ENCODE measurements at places on chromosomes 2 and 18.

- peak; percentile 28 for DNase-seq
These were observed 53.2 kb upstream of the UBE2E3 start for GRCh38 chr2:180927030-180927686.

DNA sequence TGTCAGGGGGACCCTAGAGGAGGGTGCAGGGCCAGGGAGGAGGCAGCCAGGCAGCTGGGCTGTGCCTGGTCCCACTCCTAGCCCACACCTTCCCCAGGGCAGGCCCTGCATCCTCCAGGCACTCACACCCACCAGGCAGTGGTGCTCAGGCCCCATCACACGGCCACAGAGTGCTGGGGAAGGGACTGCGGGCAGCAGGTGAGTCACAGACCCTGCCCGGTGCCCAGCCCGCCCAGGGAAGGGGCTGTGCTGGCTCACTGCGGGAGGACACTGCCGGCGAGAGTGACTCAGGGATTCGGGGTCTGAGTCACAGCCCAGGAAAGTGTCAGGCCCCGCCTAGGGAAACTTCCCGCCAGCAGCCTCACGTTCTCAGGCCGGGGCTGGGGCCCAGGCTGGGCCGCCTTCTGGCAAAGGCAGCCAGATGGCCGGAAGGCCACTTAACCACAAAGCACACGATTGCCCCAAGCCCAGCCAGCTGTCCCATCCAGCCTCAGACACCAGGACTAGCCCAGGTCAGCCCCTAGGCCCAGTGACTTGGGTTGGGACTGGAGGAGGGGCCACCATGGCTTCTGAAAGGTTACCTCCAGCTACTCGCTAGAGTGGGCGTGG lies 42.2 kb downstream of the BIN1 start:
- peak; percentile 98 for DNase-seq

DNA sequence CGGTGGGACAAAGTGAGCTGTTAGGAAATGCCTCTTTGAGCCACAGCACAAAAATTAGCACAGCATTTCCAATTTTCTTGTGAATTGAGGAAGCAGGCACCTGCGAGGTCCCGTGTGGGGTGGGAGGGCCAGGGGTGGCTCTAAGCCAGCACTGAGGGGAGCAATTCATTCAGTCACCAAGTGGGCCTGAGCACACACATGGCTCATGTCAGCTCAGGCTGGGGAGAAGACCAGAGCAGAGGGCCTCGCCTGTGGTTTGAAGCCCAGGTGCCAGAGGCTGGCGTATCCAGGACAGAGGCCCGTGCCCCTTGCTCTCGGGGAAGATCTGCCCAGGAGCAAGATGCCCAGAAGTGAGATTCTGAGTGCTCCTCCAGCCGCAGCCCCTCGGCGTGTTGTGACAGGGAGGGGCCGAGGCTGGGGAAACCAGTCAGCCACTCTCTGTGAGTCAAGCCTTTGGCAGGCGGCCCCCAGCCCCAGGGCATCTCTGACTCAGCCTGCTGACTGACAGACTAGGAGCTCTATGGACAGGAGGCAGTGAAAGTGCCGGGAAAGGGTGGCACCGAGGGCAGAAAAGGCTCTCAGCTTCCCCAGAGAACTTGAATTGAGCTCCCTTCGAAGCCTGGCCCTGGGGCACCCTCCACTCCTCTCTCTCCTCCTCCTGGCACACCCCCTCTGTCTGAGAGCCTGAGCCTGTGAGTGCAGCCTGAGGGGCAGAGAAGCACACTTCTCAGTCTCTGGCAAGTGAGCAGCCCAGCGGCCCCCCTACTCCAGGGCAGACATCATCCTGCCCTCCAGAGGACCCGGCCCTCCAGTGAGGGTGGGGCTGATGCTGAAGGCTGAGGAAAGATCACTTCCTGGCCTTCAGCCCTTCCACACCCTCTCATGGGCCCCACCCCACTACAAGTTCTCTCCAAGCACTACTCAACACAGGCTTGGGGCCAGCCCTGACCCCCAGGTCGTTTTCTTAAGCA lies 32.3 kb downstream of the CYP26B1 start:
- peak; percentile 87 for DNase-seq

- DNase-seq = peak; percentile 22
These were observed 227.9 kb downstream of the GBX2 start for GRCh38 chr2:235940330-235940729.

- DNase-seq = no peak
These were observed 38.5 kb downstream of the PSMG2 start for GRCh38 chr18:12741351-12741750.

DNA sequence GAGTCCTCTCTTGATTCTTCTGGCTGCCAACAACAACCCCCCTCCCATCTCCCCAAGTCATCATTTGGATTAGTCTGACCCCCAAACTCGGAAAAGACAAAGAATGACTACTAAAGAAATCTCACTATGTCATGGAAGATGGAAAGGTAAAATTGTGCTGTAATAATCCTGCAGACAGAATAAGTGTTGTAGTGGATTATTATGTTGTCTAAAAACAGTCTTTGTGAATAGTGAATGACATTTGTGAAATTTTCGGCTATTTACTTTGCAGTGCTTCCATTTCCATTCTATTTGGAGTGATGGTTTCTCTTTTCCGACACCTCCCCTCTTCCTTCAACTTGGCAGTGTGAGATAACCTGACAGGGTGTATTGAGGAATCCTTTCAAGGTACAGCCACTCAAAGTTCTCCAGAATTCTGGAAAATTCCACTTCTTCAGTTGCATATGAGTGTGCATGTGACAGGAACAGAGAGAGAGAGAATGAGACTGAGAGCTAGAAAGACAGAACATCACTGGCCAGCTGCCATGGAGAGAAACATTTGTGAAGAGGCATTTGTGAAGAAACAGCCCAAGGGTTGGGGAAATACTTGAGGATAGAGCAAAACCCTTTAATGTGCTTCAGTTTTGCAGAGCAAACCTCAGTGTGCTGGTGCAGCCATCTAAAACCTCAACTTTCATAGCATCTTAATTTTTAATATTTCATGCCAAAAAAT lies 141.9 kb upstream of the DLX2 start:
- no peak for DNase-seq

GRCh38 chr2:214676421-214677089 lies 132.9 kb downstream of the BARD1 start:
- no peak for DNase-seq

GRCh38 chr2:14743861-14744260 lies 111.3 kb downstream of the LRATD1 start:
- DNase-seq = no peak

GRCh38 chr2:163778045-163778781 lies 42.4 kb upstream of the FIGN start:
- DNase-seq = peak; percentile 96

DNA sequence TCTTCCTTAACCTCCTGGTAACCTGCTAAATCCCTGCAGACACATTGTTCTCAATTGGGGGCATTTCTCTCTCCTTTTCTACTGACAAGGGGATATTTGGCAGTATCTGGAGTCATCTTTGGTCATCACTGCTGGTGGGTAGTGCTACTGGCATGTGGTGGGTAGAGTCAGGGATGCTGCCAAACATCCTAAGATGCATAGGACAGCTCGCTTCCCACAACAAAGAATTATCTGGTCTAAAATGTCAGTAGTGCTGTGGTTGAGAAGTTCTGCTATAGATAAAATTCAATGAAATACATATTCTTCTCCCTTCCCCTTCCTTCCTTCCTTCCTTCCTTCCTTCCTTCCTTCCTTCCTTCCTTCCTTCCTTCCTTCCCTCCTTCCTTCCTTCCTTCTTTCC lies 18.7 kb upstream of the LHCGR start:
- no peak for DNase-seq

GRCh38 chr18:59210299-59210698 lies 9.7 kb upstream of the GRP start:
- DNase-seq = no peak

- no peak for DNase-seq
These were observed 93.7 kb downstream of the KCTD1 start for GRCh38 chr18:26454616-26455015.

GRCh38 chr2:134225841-134226240 lies 28.0 kb upstream of the MGAT5 start:
- no peak for DNase-seq

- peak; percentile 44 for DNase-seq
These were observed 818 bp upstream of the IKZF2 start for GRCh38 chr2:213152065-213152794.

DNA sequence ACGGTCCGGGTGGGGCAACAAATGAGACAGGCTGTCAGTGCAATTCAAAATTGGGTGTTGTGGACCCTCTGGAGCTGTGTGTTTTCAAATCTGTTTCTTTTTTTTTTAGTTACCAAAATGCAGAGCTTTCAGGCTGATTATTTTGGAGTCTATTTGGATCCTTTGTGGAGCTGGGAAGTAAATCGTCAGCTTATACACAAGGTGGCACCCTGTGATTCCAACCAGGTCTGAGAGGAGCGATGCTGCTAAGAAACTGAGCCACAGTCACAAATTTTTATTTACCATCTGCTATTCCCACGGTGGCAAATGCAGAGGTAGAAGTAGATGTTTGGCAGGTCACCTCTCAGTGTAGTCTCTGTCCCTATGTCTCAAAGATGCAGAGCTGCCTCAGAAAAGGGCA lies 3.8 kb upstream of the EPC2 start:
- DNase-seq = no peak

DNA sequence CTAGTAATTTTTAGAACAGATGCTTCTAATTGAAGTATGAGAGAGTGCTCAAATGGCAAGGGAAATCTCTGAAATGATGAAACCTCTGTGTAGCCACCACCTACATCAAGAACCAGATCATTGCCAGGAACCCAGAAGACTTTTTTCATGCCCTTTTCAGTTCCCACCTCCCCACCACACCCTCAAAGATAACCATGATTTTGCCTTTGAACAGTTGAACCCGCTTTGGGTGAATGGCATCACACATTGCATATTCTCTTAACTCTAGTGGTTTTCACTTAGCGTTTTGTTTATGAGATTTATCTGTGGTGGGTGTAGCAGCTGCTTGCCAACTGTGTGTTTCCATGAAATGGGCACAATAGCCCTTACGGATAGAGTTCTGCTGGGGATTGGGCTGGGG lies 142.9 kb upstream of the HDAC4 start:
- DNase-seq = no peak

GRCh38 chr2:119233326-119234020 lies 9.8 kb downstream of the STEAP3 start:
- DNase-seq = no peak

- no peak for DNase-seq
These were observed 1.9 kb upstream of the ANKRD39 start for GRCh38 chr2:96859681-96860064.

- no peak for DNase-seq
These were observed 3.1 kb upstream of the MSGN1 start for GRCh38 chr2:17813010-17813741.

DNA sequence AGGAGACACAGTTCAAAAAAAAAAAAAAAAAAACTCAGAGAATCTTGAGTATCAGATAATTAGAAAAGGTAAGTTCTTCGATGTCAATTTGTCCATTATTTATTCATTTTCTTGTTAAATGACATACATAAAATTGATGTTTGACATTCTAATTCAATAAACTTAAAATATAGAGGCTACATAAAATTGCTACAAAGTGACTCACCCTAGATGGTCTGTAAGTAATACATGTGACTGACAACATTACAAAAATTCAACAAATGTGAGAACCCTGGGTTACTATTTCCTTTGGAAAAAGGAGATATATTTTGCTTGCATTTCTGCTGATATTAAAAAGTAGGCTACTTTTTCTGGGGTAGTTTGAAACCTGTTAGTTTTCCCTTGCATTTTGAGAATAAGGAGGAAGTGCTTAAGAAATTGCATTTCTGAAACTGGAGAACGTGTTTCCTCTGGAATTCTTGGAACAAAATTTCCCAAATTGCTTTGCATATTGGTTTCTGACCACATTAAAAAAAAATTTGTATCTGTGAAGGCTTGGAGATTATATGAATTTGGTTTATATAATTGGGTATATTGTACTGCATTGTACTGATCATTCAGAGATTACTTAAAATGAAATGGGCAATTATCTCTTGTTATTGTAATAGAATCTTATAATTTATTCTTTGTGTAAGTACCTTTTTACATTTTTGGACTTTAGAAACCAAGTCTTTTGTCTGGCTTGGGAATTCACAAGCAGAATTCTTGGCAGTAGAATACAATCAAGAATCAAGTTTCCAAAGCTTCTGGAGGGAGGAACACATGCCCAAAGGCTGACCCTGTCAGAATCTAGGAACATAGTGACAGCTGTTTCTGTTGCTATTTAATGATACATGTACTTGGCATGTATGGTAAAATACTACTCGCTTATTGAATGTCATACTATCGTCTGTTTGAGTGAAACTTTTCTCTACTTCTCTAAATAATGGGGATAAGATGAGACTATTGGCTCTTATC lies 106.1 kb downstream of the DSEL start:
- no peak for DNase-seq

- DNase-seq = no peak
These were observed 136.6 kb downstream of the AGPS start for GRCh38 chr2:177529166-177529565.

- DNase-seq = no peak
These were observed 128.4 kb downstream of the GALNT3 start for GRCh38 chr2:165665614-165666013.

DNA sequence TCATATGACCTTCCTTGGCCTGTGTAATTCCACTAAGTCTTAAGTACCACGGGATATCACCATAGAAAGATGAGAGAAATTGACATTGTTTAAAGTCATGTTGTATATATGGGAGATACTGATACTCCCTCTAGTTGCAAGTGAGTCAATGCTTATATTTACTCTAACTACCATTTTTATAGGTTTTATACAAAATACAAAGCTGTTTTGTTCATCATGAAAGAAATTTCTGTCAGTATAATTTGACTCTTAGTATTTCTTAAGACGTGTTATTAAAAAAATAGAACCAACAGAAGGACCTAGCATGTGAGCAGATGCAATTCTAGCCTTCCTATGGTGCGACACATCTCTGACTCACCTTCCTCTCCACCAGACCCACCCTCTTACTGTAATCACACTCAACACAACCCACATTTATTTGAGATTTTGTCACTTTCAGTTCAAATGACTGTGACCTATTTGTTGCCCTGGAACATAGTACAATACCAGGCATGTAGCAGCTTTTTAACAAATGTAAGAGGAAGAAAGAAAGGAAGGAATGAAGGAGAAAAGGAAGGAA lies 453.1 kb downstream of the CMPK2 start:
- DNase-seq = peak; percentile 15

DNA sequence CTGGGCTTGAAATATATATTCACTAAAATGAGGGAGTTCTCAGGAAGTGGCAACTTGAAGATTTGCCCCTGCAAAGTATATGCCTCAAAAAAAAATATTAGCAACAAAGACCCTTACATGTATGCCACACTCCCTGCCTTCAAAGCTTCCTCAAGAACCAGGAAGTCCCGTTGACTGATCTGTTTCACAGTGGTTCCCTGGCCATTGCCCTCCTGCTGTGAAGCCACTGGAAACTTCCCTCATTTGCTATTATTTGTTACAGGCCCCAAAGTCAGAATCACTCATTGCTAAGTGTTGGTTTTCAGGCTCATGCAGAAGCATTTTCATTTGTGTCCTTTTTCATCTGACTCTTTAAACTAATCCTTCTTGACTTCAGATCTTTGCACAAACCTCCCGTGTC lies 421.5 kb downstream of the ZNF521 start:
- DNase-seq = no peak

GRCh38 chr2:46329340-46329739 lies 32.1 kb downstream of the EPAS1 start:
- no peak for DNase-seq

GRCh38 chr2:1253629-1254028 lies 159.6 kb upstream of the TPO start:
- DNase-seq = no peak

All from Caki2 (cell line).